ENCODE measurements at places on chromosomes 1 and 21.

GRCh38 chr1:165884009-165884689, 56.7 kb downstream of the UCK2 start:
- DNase-seq: no peak

- DNase-seq: no peak
These were observed 34.6 kb downstream of the UMODL1 start for GRCh38 chr21:42105476-42106315.

DNA sequence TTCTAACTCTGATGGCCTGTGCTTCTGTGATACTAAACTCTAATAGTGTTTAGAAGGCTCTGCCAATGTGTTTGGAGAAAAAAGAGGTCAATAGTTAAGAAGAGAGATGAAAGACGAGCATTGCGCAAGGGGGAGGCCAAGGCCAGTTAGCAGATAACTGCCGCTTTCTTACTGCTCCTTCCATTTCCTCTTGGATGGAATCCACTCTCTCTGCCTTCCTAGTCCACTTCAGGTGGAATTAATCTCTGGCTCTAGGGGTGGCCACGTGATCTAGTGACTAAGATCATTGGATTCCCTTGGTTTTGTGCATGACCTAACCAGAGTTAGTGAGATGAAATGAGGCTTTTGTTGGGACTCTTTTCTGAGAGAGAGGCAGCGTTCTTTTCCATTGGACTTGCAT, 148.3 kb downstream of the ACTL8 start:
- no peak for DNase-seq

GRCh38 chr1:21736876-21737275, 46.1 kb downstream of the USP48 start:
- DNase-seq: no peak

DNA sequence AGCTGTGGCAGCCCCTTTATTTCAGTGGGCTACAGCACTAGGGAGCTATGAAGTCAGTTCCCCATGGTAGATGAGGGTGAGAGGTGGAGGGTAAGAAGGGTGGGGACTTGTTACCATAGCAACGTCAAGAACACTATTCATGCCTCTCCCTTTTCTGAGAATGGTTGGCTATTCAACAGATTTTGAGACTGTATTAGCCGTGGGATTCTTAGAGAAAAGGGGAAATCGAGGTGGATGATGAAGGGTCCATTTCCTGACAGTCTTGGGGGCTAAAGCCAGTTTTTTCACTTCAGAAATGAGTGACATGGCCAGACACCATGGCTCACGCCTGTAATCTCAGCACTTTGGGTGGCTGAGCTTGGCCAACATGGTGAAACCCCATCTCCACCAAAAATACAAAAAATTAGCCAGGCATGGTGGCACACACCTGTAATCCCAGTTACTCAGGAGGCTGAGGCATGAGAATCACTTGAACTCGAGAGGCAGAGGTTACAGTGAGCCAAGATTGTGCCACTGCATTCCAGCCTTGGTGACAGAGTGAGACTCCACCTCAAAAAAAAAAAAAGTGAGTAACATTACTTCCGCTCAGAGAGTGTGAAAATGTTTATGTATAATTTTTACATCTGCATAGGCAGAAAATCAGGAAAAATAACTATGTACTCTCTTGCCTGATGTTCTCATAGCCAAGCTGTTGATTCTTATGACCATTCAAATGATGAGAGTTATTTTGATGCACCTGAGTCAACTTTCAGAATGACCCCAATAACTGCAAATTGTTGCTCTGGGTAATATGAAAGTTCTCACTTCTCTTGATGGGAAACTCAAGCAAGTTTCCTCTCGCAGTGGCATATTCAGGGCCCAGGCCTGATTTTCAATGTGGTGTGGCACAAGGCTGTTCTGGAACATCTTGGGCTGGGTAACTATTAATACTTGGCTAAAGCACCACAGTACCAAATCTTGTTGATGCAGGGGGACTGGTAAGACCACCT, 23.2 kb upstream of the RGSL1 start:
- no peak for DNase-seq

- DNase-seq: no peak
These were observed 48.7 kb upstream of the PSEN2 start for GRCh38 chr1:226821719-226822085.

GRCh38 chr1:84510668-84511067, 4.3 kb upstream of the GNG5 start:
- DNase-seq: no peak

- peak; percentile 27 for DNase-seq
These were observed 363.8 kb downstream of the DISC1 start for GRCh38 chr1:231990388-231990787.

GRCh38 chr1:229884765-229885164, 182.3 kb upstream of the GALNT2 start:
- DNase-seq: no peak

- no peak for DNase-seq
These were observed 75.0 kb upstream of the SELENON start for GRCh38 chr1:25724966-25725365.

DNA sequence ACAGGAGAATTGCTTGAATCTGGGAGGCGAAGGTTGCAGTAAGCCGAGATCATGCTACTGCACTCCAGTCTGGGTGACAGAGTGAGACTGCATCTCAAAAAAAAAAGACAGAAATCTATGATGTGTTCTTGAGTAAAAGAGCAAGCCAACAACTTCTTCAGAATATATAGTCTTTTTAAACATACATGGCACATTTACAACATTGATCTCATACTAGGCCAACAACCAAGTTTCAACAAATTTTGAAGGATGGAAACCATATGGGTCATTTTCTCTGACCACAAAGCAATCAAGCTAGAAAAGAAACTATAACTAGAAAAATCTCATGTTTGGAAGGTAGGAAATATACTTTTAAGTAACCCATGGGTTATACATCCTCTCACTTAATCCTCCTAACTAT, 38.3 kb downstream of the PAFAH2 start:
- DNase-seq: no peak

GRCh38 chr1:174982971-174983689, 16.6 kb upstream of the CACYBP start:
- DNase-seq: peak; percentile 43

- no peak for DNase-seq
These were observed 1479.6 kb downstream of the MRPL39 start for GRCh38 chr21:24127651-24128050.

DNA sequence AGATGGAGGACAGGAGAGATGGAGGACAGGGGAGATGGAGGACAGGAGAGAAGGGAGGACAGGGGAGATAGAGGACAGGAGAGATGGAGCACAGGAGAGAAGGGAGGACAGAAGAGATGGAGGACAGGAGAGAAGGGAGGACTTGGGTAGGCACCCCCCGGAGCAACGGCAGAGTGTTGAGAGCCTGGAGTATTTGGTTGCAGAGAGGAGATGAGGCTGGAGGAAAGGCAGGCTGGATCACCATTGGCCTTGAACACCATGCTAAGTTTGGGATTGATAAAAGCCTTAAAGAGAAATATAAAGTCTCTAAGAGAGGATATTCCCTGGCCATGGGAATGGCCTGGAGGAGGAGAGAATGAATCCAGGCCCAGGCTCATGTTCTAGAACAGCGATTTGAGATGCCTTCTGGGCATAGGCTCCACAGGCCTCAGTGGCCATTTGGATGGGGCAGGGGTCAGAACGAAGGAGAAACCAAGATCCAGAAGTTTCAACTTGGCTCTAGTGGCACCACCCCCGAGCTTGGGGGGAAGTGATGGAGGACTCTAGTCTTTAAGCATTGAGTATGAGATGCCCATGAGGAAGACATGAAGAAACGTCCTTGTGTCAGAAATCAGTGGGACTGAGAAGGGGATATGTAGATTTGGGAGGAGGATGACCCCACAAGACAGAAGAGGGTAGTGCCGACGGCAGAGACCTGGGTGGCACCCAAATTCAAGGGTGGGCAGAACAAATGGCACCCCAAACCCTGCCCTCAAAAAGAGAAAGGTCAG, 47.9 kb upstream of the EDN2 start:
- DNase-seq: no peak

GRCh38 chr1:71086331-71086730, 5.5 kb upstream of the ZRANB2 start:
- peak; percentile 95 for DNase-seq

GRCh38 chr1:66570196-66570595, 36.2 kb downstream of the SGIP1 start:
- peak; percentile 15 for DNase-seq

DNA sequence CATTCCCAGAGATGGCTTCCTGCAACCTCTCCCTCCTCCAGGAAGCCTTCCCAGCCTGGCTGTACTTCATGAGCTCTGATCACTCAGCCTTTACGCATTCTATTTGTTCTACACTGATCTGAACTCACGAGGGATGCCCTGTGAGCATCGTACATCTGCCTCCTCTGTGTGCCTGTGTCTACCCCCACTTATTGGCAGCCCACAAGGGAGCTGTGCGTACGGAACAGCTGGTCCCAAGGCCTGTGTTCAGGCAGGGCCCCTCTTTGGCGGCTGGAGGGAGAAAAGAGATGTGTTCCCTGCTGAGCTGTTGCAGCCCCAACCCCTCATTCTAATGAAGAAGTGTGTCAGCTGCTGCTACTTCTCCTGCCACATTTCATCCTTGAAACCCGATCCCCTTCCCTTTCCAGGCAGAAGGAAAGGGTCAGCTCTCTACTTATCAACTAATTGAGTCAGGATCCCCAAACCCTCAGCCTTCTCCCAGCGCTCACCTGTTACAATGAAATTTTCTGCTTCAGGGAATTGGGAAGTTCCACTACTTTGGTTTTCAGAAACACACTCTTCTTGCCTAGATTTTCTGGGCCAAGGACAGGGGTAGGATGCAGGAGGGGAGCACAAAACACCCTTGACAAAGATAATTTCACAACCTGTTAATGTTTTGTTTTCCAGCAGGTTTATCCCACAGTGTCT, 3.2 kb downstream of the INKA2 start:
- no peak for DNase-seq

DNA sequence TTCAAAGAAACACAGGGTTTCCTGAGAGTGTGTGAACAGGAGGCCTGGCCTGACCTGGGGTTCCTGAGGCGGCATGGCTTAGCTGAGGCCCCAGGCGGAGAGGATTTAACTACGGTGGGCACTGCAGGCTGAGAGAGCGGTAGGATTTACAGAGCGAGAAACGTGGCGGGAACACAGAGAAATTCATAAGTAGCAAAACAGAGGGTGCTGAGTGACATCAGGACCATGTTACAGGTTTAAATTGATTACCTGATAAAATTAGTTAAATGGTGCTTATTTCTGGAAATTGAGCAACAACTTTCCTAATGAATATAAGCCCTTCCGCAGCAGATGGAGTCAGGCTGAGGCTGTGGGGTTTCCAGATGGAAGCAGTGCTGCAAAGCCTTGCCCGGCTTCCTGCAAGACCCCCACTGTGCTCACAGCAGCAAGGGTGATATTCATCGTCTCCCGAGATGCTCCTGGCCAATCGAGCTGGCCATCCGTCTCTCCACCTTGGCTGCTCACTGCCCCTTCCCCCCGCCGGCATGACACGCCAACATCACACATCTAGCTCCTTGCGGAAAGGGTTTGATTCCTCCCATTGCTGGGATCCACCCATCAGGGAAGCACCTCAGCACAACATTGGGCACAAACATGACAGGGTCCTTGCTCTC, 69.4 kb upstream of the MORC3 start:
- no peak for DNase-seq

- DNase-seq: no peak
These were observed 5.3 kb upstream of the TXNIP start for GRCh38 chr1:146001709-146002108.

- no peak for DNase-seq
These were observed 185.8 kb downstream of the CAMTA1 start for GRCh38 chr1:6971048-6971447.

- DNase-seq: no peak
These were observed 24.0 kb downstream of the L1TD1 start for GRCh38 chr1:62218604-62219003.

- DNase-seq: no peak
These were observed 111.9 kb downstream of the GLIS1 start for GRCh38 chr1:53627031-53627430.

DNA sequence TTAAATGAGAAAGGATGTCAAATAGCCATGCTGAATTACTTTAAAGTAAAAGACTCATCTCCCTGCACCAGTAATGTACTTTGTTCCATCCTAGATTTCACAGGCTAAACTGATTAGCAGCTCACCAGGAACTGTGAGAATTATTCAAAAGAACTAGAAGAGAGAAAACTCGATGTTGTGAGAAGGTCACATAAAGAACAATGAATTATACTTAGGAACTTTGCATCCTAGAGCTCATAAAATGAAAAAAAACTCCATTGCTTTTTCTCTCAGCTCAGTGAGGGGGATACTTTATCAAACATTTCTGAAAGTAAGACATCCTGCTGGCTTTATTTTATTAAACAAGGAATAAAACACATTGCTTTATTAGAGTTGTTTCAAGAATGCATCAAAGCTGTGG, 278.5 kb downstream of the MRPL39 start:
- DNase-seq: no peak

GRCh38 chr1:95115708-95116137, 1.4 kb upstream of the TLCD4 start:
- DNase-seq: no peak

DNA sequence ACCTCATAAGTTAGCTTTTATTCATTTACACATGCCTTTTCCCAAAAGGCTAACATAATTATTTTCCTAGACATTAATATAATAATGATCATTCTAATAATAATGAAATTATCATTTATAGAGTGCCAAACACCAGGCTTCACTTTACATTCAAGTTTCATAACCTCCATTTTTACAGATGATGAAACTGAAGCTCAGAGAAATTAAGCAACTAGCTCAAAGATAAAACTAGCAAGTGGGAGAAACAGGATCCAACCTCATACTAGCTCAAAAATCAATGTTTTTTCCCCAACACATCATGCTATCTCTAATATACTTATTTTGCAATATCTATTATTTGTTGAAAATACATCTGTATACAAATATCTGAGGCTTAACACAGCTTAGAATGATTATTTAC, 14.0 kb downstream of the LPGAT1 start:
- DNase-seq: no peak

DNA sequence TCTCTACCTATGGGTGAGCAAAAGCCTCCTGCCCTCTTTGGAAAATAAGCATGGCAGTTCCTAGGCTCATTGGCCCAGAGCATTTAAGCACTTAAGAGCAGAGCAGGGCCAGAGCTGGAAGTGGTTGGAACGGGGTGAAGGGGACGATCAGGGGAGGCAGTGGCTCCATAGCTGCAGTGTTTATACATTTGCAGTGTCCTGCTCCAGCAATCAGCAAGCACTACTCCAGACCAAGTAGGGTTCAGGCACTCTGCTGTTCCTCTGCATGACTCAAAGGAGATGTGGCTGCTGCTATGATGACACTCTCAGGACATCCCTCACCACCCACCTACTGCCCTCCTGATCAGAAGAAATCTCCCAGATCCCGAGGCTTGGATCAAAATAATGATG, 55.0 kb downstream of the TRABD2B start:
- DNase-seq: no peak

- no peak for DNase-seq
These were observed 11.4 kb upstream of the PRMT2 start for GRCh38 chr21:46624050-46624449.

DNA sequence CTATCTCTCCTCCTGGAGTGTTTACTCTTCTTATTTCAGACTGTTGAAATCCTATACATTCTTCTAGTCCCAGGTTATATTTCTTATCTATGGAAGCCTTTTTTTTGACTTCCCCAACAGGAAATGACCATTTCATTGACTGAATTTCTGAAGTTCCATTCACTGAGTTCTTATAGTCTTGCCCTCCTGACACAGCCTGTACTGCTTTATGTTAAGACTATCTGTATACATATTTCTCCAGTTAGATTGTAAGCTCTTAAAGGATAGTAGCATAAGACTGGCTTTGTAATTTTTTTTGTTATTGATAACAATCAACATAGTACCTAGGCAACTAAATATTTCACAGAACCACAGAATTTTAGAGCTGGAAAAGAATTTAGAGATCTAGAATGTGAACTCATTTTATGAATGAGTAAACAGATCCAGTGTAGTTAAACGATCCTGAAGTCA, 14.9 kb upstream of the MACF1 start:
- DNase-seq: peak; percentile 77

GRCh38 chr1:207027206-207027777, 5.3 kb downstream of the C1orf116 start:
- peak; percentile 46 for DNase-seq
